ENCODE measurements at places on chromosomes 6 and 20.

DNA sequence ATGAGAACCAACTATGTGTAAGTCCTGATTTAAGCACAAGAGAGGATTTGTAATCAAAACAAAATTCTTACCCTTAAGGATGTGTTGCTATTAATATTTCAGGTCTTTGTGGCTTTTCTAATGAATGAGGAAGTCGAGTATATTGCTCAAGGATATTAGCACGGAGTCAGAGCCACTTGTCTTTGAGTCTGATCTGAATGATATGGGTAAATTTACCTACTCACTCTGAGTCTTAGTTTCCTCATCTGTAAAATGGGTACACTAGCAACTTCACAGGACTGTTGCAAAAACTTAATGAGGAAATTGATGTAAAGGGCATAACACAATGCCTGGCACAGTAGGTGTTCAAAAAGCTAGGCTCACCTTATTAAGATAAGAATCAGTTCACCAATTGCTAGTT, 30.0 kb upstream of the QKI start:
- no peak for DNase-seq

GRCh38 chr20:59023616-59024015, 4.4 kb downstream of the TUBB1 start:
- no peak for DNase-seq

GRCh38 chr6:48825501-48826151, 637.4 kb downstream of the MMUT start:
- DNase-seq = no peak

GRCh38 chr6:49555951-49556350, 5.5 kb downstream of the C6orf141 start:
- no peak for DNase-seq

Measured in NCI-H510A (cell line).